Testis (tissue), 5 donors: ENCODE measurements at places on chromosomes 3 and 15. TPM values are rescaled to one million over a fixed set of nuclear protein-coding genes. Genes with fewer than 3 reads are reported as not detected.

Gene MESP1
- polyA plus RNA-seq: 5.7 TPM

Gene GRK7
- 0.12 TPM for polyA plus RNA-seq

Gene MUC4
- 1.8 TPM for polyA plus RNA-seq

Gene SMAD6
- 3.2 TPM for polyA plus RNA-seq

Gene EIF1B
- 165 TPM for polyA plus RNA-seq

Gene GOLGA6L7
- 15.7 TPM for polyA plus RNA-seq

Gene PP2D1
- polyA plus RNA-seq: 37.5 TPM

Gene AADACL2
- polyA plus RNA-seq: 0.36 TPM

Gene TNK2
- 43.9 TPM for polyA plus RNA-seq

Gene FBXL22
- polyA plus RNA-seq: 3.2 TPM

Gene RSRC1
- polyA plus RNA-seq: 12.6 TPM

Gene CAPN3
- 53.0 TPM for polyA plus RNA-seq

Gene RGMA
- 53.7 TPM for polyA plus RNA-seq

Gene RTP3
- 2.0 TPM for polyA plus RNA-seq
